ENCODE measurements at places on chromosomes 7 and 10. TPM values are rescaled to one million over a fixed set of nuclear protein-coding genes. Genes with fewer than 3 reads are reported as not detected.

PLA2G12B gene
- polyA plus RNA-seq: 7.2 TPM

CCDC3 gene
- 13.3 TPM for polyA plus RNA-seq

CLDN4 gene
- polyA plus RNA-seq: 64.3 TPM

TLX1 gene
- polyA plus RNA-seq: 0.24 TPM

AASS gene
- polyA plus RNA-seq: 51.5 TPM

CLRN3 gene
- polyA plus RNA-seq: 19.7 TPM

FAM171A1 gene
- polyA plus RNA-seq: 82.3 TPM

SEMA3D gene
- 52.0 TPM for polyA plus RNA-seq

FAM170B gene
- not detected for polyA plus RNA-seq

ASB10 gene
- polyA plus RNA-seq: not detected

MACROH2A2 gene
- polyA plus RNA-seq: 75.4 TPM

SH2D4B gene
- polyA plus RNA-seq: 0.11 TPM

GNAT3 gene
- polyA plus RNA-seq: not detected

GRCh38 chr10:86259901-86260562 is 106.6 kb downstream of the GRID1 start:
- no peak for DNase-seq

GRCh38 chr10:59830601-59831259 is 75.6 kb downstream of the CCDC6 start:
- no peak for DNase-seq

DNA sequence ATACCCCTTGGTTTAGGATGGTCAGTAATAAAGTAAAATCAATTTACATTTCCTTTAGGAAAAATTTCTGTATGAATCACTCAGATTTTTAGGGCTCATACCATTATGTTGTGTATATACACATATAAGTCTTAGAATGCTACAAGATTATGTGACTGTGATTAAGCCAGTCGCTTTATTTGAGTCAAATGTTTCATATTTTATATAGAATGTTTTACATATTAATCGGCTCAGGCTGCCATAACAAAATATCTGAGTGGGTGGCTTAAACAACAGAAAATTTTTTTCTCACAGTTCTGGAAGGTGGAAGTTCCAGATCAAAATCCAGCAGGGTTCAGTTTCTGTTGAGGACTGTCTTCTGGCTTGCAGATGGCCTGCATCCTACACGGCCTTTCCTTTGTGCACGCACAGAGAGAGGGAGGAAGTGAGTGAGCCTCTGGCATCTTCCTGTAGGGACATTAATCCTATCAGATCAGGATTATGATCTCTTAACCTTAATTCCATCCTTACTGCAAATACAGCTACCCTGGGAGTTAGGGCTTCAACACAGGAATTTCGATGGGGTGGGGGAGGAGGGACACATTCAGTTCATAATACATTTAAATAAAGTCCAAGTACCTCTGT is 198.0 kb downstream of the PHF14 start:
- no peak for DNase-seq

DNA sequence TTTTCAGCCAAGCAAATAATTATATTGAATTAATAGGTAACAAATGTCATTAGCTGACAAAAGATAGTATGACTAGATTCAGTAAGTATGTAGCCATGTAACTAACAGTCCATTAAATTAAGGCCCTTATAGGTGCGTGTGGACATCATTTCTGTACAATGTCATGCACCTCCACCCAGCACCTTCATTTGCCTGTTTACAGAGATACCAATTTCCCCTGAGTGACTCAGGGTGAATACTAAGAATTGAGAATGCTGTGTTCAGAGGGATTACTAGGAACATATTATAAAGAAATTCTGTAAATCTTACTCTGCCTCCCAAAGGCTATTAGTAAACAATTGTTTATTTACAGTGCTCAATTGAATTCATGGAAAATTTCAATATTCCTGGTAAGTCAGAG is 48.1 kb upstream of the ZNF273 start:
- DNase-seq: no peak

- no peak for DNase-seq
Observed at GRCh38 chr10:124605481-124605855, 138.7 kb downstream of the FAM53B start.

GRCh38 chr7:23594879-23595604 is 2.1 kb upstream of the CCDC126 start:
- DNase-seq: no peak

- DNase-seq: no peak
Observed at GRCh38 chr10:69446650-69447151, 4.6 kb upstream of the TSPAN15 start.

DNA sequence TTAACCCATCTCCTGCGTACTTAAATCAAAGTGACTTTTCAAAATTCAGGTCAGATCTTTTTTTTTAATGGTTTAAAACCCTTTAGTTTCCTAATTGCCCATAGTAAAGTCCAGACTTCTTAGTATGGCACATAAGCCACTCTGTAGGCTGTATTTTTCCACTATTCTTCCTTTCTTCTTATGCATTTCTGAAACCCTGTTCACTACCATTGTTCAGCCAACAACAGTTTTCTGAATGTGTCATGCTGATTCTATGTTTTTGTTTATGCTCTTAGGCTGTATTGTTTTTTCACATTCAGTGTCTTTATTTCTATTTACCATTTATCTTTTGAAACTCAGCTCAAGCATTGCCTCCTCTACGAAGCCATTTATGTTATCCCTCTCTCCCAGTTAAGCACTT is 26.7 kb downstream of the CCSER2 start:
- no peak for DNase-seq

DNA sequence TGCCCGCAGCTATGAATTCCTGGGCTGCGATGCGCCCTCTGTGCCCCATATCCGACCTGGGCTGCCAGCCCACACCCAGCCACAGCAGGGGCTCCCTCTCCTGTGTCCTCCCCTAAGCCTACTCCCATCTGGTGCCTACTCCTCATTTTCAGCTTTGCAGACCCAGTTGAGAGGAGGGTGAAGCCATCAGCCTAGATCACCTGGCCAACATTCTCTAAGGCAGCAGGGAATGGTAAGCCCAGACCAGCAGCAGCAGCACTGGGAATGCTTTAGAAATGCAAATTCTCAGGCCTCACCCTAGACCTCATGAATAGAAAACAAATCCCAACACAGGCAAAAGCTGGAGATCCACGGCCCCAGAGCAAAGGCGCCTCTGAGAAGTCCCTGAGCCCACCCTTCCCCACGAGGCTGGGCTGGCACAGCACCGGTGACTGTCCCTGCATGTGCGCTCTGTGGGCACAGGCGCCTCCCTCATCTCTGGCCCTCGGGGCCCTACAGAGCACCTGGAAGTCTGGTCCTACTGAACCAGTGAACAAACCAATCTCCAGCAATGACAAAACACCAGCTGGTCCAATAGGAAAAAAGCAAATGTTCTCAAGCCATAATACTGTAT is 161.4 kb downstream of the GFRA1 start:
- no peak for DNase-seq

DNA sequence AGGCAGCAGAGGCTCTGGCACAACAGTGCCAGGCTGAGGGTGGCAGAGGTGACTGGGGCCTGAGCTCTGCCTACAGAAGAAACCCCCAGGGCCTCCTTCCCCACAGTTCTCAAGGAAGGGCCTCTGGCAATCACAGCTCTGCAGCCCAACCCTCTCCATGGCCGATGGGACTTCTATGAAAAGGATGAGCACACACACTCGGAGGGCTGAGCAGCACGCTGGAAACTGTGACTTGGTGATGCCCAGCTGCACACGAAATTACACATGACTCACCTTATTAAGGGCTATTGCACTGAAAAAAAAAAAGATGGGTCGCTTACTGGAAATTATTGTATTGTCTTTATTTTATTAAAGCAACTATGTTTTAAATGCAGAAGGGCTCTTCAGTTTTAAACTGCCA is 42.9 kb upstream of the LRRC18 start:
- no peak for DNase-seq

DNA sequence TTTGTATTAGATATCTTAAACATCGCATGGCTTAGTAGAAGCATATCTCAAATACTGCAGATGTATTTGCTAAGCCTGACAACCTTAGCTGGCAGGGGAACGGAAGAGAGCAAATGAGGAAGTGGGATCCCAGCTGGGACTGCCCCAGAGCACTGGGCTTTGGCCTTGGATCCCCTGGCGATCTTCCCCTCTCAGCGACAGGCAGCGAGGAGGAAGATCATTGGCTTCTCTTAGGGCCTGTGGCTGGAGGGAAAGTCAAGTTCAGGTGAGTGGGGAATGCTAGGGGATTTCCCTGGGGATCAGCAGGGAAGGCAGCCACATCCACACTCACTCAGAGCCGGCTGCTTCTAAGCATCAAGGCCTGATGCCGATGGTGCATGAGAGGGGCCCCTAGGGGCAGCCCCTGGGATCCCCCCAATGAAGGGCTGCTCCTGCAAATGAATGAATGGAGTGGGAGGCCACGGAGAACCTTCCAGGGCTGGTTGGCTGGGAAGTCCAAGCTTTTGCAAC is 42.0 kb downstream of the LYZL2 start:
- DNase-seq: no peak

DNA sequence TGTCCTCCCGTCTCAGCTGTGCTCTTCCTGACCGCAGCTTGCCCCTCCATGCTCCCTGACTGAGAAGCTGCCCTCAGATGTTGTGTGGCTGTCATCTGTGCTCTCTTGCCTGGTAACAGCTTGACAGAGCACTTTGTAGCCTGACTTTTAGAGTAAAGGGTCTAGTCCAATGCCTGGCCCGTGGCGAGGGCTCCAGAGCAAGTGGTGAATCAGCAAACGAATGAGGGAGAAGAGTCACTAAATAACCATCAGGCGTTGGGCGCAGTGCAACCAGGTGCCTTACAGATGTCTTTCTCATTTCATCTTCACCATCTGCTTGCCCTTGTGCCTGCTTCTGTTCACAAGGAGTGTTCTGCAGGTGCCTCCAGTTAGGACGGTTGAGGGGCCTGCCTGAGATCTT is 45.6 kb downstream of the MKI67 start:
- DNase-seq: no peak

- DNase-seq: peak; percentile 35
Observed at GRCh38 chr10:25758041-25758457, 176.0 kb upstream of the MYO3A start.

DNA sequence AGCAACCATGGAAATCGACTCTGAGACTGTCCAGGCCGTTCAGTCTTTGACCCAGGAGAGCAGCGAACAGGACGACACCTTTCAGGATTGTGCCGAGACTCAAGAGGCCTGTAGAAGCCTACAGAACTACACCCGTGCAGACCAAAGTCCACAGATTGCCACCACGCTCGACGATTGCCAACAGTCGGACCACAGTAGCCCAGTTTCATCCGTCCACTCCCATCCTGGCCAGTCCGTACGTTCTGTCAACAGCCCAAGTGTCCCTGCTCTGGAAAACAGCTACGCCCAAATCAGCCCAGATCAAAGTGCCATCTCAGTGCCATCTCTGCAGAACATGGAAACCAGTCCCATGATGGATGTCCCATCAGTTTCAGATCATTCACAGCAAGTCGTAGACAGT is 82.0 kb upstream of the SAMD8 start:
- DNase-seq: no peak

DNA sequence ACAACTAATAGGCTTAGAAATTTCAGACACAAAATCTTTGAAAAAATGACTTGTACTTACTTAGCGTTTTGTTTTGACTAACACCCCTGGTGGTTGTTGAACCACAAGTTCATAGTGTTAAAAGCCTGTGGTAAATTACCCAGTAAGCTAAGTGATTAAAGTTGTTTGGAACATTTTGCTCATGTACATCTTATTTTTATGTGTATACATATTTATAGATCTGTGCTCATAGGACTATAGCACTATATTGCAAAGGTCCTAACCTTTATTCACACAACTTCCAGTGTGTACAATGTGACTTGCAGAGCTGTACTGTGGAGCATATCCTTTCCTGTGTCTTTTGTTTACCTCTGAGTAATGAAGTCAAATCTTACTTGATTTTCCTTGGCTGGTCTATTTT is 79.6 kb downstream of the BMPR1A start:
- no peak for DNase-seq

GRCh38 chr7:26850193-26850651 is 14.2 kb downstream of the SKAP2 start:
- DNase-seq: no peak

- no peak for DNase-seq
Observed at GRCh38 chr10:63561341-63561740, 40.1 kb downstream of the REEP3 start.

DNA sequence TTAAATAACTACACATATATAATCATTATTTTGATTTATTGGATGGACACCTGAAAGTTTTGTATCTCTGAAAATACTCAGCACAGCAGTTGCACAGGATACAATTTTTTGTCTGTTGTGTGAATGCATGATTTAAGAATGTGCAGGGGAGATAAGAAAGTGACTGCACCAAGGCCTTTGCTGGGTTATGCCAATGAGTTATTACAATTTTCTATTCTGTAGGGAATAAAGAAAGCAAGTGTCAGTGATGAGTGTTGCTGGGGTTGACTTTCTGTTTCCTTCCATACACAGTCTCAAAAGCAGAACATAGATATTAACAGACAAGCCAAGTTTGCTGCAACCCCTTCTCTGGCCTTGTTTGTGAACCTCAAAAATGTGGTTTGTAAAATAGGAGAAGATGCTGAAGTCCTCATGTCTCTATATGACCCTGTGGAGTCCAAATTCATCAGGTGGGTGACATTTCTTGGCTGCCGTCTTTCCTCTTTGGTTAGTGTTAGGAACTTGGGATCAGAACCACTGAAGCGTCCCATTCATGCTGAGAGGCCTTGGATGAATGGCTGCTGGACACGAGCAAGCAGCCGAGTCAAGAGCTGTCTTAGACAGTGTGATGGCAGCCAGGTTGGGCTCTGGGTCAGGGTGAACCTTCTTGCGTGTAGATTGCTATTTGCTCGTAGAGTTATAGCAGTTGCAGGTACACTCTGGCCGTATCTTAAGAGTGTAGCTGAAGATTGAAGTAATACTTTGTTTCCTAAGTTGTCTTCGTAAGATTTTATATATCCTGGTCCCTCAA is 92.8 kb downstream of the DOCK1 start:
- DNase-seq: no peak

DNA sequence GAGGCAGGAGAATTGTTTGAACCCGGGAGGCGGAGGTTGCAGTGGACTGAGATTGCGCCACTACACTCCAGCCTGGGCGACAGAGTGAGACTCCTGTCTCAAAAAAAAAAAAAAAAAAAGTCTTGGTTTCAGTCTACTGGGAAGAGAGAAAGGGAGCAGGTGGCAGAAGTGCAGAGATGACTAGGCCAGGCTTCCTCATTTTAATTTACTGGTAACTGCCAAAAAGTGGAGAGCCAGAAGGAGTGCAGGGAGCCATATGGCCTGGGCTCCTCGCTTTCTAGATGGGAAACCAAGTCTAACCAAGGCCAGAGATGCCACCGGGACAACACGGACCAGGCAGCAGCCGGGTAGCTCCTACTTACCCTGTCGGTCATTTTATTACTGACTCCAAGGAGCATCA is 12.2 kb downstream of the SEPHS1 start:
- no peak for DNase-seq

- DNase-seq: no peak
Observed at GRCh38 chr10:88474884-88475844, 108.0 kb downstream of the RNLS start.

- DNase-seq: no peak
Observed at GRCh38 chr7:39321909-39322498, 244.2 kb upstream of the YAE1 start.

GRCh38 chr7:97772045-97772901 is 40.4 kb downstream of the TAC1 start:
- no peak for DNase-seq

GRCh38 chr10:59388671-59388976 is 26.3 kb upstream of the FAM13C start:
- DNase-seq: no peak

GRCh38 chr7:142557971-142558582 is 191.2 kb upstream of the PRSS1 start:
- DNase-seq: no peak

- no peak for DNase-seq
Observed at GRCh38 chr10:122554131-122555036, 6.2 kb upstream of the DMBT1 start.

GRCh38 chr7:128869138-128869943 is 6.7 kb downstream of the ATP6V1F start:
- no peak for DNase-seq

Measured in left renal pelvis (tissue), 4 donors.